ENCODE measurements at places on chromosomes 3 and 15.

DNA sequence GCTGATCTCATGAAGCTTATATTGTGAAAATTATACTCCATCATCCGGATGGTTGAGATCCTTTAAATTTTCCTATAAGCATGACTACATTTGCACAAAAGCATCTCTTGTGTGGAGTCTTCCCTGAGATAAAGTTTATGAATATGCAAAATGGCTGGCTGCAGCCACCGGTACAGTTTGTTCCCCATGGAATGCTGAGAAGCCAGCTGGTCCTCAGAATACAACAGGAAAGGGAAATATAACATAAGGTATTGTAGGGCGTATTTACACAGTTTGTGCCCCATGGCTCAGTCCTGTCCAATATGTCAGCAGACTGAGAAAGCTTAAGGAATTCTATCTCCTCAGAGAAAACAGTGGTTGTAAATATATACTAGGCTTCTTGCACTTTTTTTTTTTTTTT lies 468.6 kb downstream of the CNTN6 start:
- no peak for DNase-seq

DNA sequence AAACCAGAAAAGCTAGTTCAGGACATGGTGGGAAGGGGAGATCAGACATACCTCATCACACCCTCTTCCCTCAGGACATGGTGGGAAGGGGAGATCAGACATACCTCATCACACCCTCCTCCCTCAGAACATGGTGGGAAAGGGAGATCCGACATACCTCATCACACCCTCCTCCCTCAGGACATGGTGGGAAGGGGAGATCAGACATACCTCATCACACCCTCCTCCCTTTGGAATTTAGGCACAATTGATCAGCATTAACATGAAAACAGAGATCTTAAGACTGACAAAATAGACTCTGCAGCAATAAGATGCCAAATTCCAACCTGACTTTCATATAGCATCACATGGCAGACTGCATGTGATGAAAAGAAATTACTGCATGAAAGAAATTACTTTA lies 412.7 kb upstream of the ZNF717 start:
- no peak for DNase-seq

DNA sequence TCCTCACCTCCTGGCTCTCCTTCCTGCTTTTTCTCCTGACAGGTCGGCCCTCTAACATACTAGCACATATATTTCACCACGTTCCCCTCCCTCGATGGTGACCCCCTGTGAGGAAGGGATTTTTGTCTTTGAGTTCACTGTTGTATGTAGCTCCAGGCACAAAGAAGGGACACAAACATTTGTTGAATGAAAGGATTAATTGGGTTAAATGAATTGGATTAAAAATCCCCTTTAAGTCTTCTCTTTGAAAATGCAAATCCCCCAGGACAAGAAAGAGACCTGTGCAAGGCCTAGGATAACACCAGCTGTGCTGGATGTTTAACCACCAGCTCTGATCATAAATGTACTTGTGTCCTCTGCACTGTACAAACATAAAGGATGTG lies 3.3 kb downstream of the CALML4 start:
- no peak for DNase-seq

- DNase-seq, result no peak
Measured at GRCh38 chr3:155404486-155404885, 111.0 kb upstream of the STRIT1 start.
